ENCODE measurements at places on chromosomes 3 and 15. TPM values are rescaled to one million over a fixed set of nuclear protein-coding genes. Genes with fewer than 3 reads are reported as not detected.

XIRP1 gene
- not detected for total RNA-seq

AGTR1 gene
- 2.9 TPM for total RNA-seq

AHSG gene
- not detected for total RNA-seq

SEC62 gene
- total RNA-seq, result 98.1 TPM

SMCO1 gene
- not detected for total RNA-seq

LSAMP gene
- 11.6 TPM for total RNA-seq

VIPR1 gene
- total RNA-seq, result not detected

SLC6A11 gene
- not detected for total RNA-seq

SENP8 gene
- 2.6 TPM for total RNA-seq

LARP6 gene
- 42.6 TPM for total RNA-seq

TMA7 gene
- 315 TPM for total RNA-seq

HRG gene
- under 0.01 TPM for total RNA-seq

Data from smooth muscle cell of bladder (primary cell).